ENCODE measurements at places on chromosomes 7 and 10.

GRCh38 chr7:103984050-103984449, 5.4 kb downstream of the RELN start:
- no peak for ATAC-seq

- no peak for ATAC-seq
These were observed 55.8 kb downstream of the RASGEF1A start for GRCh38 chr10:43211030-43211429.

GRCh38 chr7:120996988-120997345, 8.5 kb downstream of the CPED1 start:
- no peak for ATAC-seq

DNA sequence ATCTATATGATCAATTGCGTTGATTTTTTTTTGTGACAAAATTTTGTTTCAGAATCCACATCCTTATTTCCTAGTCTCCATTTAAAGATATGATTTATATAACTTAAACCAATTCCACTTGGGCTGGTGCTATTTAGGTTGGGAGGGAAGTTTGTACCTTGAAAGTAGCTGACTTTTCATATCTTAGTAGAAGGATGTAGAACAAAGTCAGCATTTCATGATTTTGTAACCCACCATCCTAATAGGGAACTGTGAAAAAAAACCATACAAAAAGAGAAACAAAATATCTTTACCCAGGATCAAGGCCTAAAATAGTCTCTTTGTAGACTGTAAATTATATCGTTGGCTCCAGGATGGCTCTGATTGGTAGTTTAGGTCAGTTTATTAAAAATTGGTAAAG, 8.3 kb downstream of the HECTD2 start:
- no peak for ATAC-seq

DNA sequence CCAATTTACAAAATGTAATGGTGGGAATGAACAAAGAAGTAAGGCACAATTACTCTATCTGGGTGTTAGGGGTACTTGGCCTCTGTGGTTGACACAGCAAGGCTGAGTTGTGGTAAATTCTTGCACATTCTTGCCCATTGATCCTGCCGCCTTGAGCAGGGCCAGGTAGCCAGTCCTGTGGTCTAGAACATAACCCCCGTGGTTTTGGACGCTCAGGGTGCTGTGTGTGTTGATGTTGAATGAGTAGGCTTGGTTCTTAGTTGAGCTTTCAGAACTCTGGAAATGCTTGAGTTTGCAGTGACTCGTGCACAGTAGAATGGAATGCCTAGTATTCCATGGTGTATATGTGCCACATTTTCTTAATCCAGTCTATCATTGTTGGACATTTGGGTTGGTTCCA, 42.3 kb upstream of the CDHR3 start:
- ATAC-seq = no peak

DNA sequence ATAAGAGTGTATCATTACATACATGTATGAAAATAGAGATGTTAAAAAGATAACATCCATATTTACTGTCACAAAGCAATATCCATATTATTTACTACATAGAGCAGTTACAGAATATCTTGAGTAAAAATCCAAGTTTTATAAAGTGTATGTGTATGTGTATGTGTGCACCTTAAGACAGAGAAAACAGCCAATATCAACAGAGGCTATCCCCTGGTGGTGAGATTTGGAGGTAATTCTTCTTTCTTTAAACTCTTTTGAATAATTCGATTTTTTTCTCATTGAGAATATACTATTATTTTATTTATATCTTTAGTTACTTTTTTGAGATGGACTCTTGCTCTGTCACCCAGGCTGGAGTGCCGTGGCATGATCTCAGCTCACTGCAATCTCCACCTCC, 18.4 kb downstream of the TRDMT1 start:
- ATAC-seq = no peak

GRCh38 chr7:106858618-106859532, 6.2 kb upstream of the PIK3CG start:
- ATAC-seq = no peak

- peak; percentile 76 for ATAC-seq
These were observed 7.3 kb downstream of the PGAM2 start for GRCh38 chr7:44057849-44058758.

DNA sequence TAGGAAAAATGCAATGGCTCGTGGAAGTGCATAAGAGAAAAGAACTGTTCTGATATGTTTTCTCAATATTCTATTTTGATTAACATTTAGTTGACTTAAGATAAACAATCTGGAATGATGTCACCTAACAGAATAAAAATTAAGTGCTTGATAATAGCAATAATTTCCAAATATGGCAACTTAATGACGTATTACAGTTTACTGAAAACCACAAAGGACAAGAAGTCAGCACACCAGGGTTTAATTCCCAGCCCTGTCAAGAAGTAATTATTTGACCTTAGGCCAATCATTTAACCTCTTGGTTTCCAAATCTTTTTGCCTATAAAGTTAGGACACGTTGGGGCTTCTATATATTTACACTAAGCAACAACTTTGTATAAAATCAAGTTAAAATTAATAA, 95.7 kb downstream of the CABCOCO1 start:
- ATAC-seq = no peak

DNA sequence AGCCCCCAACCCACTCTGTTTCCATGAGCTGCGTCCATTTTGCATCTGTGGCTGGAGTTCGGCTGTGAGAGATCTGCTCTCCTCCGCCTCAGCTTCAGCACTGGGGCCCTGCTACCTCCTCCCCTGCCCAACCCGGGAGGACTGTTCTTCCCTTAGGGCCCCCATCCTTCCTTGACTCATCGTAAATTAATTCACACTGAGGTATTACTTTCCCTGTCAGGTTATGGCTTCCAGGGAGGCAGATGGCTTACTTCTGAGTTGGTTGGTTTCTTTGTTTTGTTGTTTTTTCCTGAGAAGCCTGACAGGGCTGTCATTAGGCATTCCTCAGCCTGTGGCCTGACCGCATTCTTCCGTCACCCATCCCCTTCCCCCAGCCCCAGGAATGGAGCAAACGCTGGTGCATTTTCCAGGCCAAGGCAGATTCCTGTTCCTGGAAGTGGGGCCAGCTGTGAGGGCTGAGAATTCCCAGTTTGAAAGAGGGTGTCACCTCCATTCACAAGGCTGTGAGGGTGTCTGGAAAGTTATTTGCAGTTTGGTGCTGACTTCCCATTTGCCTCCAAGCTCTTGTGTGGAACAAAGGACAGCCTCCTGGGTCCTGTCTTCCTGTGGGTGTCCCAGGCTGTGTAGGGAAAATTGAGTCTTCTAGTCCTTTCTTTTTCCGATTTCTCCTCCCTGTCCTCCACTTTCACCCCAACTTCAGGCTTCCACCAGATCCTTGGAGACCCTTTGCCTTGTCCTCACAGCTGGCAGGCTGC, 11.7 kb downstream of the CPA5 start:
- ATAC-seq = no peak

DNA sequence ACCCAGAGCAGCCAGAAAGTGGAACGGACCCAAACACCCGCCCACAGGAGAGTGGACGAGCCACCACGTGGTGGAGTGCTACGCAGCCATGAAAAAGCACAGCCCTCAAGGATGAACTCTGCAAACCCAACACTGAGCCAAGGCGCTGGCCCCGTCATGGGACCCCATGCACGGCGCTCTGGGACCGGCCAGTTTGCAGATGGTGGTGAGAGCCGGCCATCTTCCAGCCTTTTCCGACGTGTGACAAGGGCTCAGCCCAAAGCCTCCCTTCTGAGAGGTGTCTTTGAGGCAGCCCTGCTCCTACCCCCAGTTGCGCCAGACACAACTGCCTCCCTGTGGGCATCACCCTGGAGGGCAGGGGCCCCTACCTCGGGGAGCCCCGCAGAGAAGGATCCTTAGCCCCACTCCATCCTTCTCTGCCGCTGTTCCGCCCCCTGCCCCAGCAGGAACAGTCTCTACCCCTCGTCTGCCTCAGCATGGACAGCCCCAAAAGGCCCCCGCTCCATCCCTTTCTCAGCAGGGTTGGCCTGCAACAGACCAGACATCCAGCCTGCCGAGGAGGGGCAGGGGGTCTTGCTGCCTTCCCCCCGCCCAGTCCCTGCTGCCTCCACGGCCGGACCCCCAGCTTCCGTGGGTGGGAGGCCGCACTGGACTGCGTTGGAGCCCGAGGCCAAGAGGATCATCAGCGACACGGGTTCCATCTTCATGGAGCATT, 75.7 kb downstream of the MICALL2 start:
- ATAC-seq = no peak

- ATAC-seq = no peak
These were observed 130.3 kb upstream of the MINDY3 start for GRCh38 chr10:15990535-15991129.
